ENCODE measurements at places on chromosomes 4 and X. TPM values are rescaled to one million over a fixed set of nuclear protein-coding genes. Genes with fewer than 3 reads are reported as not detected.

GRCh38 chr4:38319456-38320342 is 344.3 kb upstream of the KLF3 start:
- peak; percentile 99 for DNase-seq

- DNase-seq: no peak
Measured at GRCh38 chrX:137032341-137032694, 1.5 kb downstream of the GPR101 start.

- DNase-seq: no peak
Measured at GRCh38 chr4:21090094-21090666, 389.9 kb downstream of the PACRGL start.

DNA sequence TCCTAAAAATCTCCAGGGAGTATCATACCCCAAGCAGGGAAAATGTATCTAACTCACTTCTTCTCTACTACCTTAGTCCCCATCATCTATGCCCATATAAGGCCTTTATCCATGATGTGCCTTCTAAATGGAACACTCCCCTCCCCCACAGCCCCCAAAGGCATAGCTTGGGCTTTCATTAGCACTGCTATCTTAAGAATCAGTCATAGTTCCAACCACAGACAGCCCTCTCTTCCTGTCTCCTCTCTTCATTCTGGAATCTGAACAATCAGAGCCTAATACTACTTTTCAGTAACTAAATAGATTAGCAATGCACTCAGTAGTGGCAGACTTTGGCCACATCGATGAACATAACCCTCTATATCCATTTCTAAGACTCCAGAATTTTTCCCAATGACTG is 313.2 kb upstream of the DKK2 start:
- no peak for DNase-seq

- DNase-seq: no peak
Measured at GRCh38 chr4:66298569-66298968, 628.3 kb upstream of the EPHA5 start.

DNA sequence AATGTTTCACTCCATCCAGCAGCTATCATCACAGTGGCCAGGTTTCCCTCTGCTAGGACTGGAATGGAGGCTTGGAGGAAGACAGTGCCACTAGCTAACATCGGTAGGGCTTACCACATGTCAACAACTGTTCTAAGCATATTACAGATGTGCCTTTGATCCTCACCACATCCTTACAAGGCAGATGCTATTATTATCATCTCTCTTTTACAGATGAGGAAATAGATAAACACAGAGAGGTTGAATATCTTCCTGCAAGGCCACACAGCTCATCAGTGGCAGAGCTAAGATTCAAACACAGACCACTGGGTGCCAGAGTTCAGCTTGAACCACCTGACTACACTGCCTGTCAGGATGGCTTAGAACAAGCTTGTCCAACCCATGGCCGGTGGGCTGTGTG is 47.4 kb downstream of the MAMLD1 start:
- no peak for DNase-seq

The UCP1 gene
- not detected for total RNA-seq

The CXCL8 gene
- 0.78 TPM for total RNA-seq

The SPANXD gene
- total RNA-seq: not detected
